Stimulated activated CD8-positive, alpha-beta memory T cell treated with anti-CD3 and anti-CD28 coated beads, Interleukin-4, amount 100 ng/mL, for 4 hours (primary cell): ENCODE measurements at places on chromosomes 5 and 9.

DNA sequence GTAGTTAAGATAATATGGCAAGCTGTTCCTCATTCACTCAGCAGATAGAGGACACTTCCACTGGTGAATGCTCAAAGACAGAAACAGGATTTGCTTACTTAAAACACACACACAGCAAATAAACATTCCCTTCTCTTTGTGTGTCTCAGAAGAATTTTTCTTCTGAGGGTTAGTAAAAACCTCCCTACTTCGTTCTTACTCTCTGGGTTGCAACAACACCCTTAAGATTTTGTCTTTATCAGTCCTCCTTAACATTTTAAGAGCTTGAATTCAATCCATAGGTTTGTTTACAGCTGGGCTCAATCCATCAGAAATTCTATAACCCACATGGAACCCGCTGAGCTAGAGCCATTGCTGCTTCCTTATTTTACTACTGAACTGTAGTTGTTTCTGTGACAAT, 237.4 kb upstream of the PIK3R1 start:
- no peak for DNase-seq

GRCh38 chr9:131739959-131740648, at the start of gene RAPGEF1:
Gene RAPGEF1, minus strand, starts transcription at chr9:131740076. Its CDS starts 246 bp downstream, at chr9:131739830.
- peak; percentile 63 for DNase-seq

- no peak for DNase-seq
Measured at GRCh38 chr9:2663461-2664173, 42.0 kb downstream of the VLDLR start.

- DNase-seq: no peak
Measured at GRCh38 chr5:87008751-87009560, 258.7 kb upstream of the RASA1 start.

- DNase-seq: no peak
Measured at GRCh38 chr5:56200971-56201666, 32.0 kb downstream of the ANKRD55 start.

DNA sequence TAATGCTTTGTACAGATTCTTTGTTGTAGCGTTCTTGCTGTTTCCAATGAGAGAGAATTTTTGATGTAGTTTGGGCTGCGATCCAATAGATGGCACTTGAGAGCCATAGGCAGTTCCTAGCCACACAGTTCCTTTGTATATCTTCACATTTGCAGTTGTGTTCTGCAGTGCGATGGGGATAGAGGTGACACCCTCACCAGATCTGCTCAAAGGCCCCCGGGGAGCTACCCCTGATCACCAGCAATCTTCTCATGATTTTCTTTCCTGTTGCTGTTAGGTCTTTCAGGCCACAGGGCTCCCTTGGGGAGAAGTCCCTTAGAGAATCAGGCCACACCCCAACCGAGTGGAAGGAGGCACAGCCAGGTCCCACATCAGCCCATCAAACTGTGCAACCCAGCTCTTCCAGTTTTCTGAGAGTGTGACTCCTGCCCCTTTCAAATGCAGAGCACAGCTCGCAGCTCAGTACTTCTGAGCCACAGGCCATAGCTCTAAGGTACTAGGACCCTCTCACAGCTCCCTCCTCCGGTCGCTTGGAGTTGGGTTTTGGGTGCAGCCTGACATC, 353.7 kb downstream of the SLCO4C1 start:
- DNase-seq: no peak

- no peak for DNase-seq
Measured at GRCh38 chr5:68290260-68290674, 74.7 kb downstream of the PIK3R1 start.

- no peak for DNase-seq
Measured at GRCh38 chr5:146032911-146033310, 72.5 kb downstream of the PLAC8L1 start.

- DNase-seq: no peak
Measured at GRCh38 chr5:126182971-126183695, 240.1 kb upstream of the GRAMD2B start.

- no peak for DNase-seq
Measured at GRCh38 chr9:84781458-84781857, 111.9 kb downstream of the NTRK2 start.

- no peak for DNase-seq
Measured at GRCh38 chr9:131484560-131485185, 18.0 kb upstream of the POMT1 start.

GRCh38 chr9:25678147-25678666, at the start of gene TUSC1:
Gene TUSC1, minus strand, starts transcription at chr9:25678444. Its CDS starts 132 bp downstream, at chr9:25678312.
- no peak for DNase-seq
